HS-27A (cell line): ENCODE measurements at places on chromosomes 1 and 21.

DNA sequence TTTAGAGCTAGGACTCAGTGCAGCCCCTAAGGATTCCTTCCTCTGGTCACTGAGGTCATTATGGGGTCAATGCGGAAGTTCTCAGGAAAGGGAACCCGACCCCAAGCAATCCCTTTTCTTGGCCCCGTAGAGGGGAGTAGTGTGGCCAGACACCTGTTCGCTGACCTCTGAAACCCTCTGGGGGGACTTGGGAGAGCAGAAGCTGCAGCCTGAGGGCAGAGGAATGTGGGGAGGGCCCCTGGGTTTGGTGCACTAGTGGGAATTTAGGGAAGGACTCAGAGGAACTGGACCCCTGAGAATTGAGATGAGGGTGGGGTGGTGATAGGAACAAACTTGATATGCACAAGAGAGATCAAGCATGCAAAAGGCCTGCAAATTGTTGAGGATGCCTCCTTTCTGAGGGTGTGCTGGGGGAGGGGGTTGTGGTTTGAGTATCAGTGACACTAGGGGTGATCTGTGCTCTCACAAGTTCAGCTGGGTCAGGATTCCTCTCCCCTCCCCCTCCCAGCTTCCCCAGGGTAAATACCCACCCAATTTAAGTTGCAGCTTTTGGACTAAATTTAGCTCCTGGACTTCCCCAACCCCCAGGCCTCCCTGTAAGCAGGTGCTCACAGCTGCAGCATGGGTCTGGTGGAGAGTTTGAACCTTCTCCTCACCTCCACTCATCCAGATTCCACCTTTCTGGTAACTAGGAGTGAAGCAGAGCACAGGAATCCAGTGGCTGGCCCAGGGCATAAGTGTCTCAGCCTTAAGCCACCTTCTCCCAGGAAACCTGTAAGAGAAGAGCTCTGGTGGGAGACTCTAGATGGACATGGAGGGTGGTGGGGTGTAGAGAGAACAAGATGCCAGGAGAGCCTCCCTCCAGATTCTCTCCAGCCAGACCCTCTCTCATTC, 13.5 kb downstream of the ADAMTSL4 start:
- DNase-seq, result no peak

DNA sequence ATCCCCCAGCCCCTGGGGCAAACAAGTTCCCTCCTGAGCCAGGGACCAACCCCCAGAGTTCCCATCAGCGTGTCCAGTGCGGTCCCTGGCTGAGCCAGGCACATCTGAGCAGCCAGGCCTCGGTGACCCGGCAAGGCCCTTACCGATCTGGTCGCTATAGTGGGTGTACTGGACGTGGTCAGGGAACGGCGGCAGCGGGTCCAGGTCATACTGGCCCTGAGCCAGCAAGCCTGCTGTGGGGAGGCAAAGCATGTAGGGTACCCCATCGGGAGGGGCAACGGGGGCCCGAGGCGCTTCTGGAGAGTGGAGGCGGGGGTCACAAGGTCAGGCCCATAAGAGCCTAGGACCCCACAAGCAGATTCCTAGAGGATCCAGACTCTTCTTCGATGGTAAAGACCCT, 3.5 kb downstream of the MFAP2 start:
- DNase-seq, result no peak

DNA sequence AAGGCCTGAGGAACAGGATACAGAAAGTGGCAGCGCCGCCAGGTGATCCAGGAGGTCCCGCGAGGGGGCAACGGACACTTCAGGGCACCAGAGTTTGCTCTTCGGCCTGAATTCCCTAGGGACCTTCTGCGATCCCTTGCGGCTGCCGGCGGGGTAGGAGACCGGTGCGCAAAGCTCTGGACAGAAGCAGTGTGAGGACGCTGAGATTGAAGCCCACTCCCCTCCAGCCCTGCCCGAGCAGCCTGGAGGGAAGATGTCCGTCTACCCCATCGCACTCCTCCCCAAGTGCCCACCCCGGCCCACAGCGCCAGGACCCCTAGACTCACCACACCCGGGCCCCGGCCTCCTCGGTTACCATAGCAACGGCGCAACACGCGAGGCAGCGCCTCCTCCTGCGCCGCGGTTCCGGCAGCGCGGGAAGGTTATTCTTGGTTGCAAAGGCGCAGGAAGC, at the start of gene ANKRD45:
Gene ANKRD45, minus strand, starts transcription at position 361 of the 451 bp plus-strand sequence. CDS start 10,433 bp downstream, outside the sequence.
- no peak for DNase-seq

DNA sequence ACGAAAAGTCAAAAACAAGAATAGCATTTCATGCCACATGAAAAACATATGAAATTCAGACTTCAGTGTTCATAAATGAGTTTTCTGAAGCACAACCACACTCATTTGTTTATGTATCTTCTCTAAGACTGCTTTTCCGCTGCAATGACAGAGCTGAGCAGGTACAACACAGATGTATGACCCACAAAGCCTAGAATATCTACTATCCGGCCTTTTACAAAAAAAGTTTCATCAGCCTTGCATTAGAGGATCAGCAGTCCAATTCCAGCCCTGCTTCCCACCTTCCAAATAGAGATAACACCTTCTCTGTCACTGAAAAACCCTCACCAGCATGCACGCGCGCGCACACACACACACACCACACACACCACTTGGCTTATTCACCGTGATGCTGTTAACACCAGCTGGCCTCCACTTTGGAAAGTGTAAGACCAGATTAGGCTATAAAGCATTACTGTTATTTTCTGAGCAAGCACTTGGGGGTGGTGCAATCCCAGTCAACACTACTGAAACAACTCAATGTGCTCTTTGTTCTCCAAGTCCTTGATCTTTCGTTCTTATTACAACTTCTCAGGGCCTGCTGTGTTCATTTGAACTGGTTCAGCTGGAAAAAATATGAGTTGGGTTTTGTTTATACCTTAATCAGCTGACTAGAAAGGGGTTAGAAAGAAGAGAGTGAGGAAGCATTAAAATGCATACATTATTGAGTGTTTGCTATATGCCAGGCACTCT, 90.0 kb downstream of the GLUL start:
- DNase-seq, result no peak

- no peak for DNase-seq
These were observed 240.9 kb upstream of the ADGRL2 start for GRCh38 chr1:81559662-81560350.

GRCh38 chr1:158119976-158120653, 60.6 kb upstream of the CD1D start:
- no peak for DNase-seq

DNA sequence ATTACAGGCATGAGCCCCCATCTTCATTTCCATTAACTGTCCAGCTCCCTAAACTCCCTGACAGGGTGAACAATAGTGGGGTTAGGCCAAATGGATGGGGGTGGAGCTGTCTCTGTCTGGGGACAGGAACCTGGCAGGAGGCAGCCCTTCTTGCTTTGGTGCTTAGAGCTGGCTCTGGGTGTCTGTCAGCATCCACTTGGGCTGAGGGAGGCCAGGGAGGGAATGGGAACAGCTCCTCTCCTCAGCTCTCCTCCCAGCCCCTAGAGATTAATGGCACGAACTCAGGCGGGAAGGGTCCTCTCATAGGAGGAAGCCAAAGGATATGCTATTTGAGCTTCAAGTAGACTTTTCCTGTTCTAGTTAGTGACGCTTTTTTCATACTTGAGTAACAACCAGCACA, 11.1 kb upstream of the ETV3L start:
- DNase-seq, result no peak

DNA sequence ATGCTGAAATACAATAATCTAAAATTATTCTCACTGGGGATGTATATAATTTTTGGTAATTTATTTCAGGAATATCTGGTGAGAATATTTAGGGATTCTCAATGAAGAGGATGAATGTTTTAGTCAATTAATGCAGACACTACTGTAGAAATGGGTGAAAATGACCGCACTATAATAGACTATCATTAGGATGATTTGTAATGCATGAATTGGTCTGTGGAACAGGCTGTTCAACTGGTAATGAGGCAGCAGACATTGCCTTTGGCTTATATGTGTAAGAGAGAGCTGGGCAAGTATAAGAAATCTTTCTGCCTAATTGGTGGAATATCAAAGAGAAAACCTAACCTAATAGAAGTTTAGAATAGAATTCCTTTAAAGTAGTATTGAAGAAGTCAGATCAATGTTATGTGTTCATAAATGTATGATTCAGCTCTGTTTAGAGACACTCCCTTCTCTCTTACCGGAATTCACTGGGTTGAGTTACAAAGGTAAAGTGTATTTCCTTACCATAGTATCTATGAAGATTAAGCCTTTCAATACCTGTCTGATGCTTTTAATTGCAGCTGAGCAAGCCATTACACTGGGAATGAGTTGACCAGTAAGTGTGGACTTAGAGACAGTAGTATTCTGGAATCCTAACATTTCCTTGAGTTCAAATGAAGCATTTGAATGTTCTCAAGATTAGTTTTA, 274.5 kb downstream of the S1PR1 start:
- no peak for DNase-seq

- DNase-seq, result no peak
These were observed 44.3 kb downstream of the SCCPDH start for GRCh38 chr1:246768403-246769020.

GRCh38 chr21:34302521-34302920, 61.3 kb upstream of the KCNE2 start:
- DNase-seq, result no peak

- DNase-seq, result no peak
These were observed 86.9 kb upstream of the KCNE2 start for GRCh38 chr21:34276711-34277425.

- no peak for DNase-seq
These were observed 64.7 kb downstream of the CSMD2 start for GRCh38 chr1:34100332-34100731.

GRCh38 chr1:31249854-31250253, 10.2 kb upstream of the NKAIN1 start:
- no peak for DNase-seq

DNA sequence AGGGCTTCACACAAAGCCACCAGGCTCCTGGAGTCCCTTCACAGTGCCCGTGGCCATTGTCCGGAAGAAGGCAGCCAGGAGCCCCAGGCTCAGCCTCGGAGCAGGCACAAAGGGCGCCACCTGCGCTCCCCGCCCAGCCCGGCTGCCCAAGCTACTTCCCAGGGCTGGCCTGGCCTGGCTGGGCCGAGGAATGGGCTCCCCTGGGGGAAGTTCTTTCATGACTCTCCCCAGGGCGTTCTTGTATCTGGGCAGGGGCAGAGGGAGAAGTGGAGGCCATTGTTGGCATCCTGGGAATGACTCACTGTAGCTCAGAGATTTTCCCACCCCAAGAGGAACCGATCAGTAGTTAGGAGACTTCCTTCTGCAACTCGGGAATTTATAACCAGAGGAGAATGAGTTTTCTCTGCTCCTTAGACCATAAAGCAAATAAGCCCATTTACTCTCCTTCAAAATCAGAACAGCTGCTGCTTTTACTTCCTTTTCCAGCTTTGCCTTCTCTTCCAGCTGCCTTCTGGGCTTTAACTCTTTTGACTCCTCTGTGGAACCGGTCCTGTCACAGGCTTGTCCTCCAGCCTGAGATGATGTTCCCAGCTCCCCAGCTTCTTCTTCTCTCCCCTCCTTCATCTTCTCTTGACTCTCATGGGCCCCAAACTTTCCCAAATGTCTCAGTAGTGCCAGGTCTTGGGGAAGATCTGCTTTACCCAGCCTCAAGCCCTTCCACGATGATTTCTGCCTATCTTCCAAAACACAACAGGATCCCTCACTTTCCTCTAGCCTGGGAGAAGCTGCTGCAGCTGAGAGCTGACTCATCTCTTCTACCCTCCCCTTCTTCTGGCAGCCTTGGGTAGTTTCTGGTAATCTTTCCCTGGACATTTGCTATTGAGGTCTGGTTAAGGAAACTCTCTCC, 118.7 kb upstream of the CD34 start:
- DNase-seq, result no peak

GRCh38 chr21:45256021-45256911, 31.4 kb downstream of the POFUT2 start:
- DNase-seq, result no peak

GRCh38 chr21:41719691-41720090, 47.2 kb downstream of the RIPK4 start:
- DNase-seq, result no peak

GRCh38 chr1:57467830-57468229, 44.0 kb upstream of the DAB1 start:
- no peak for DNase-seq

GRCh38 chr1:187759825-187760333, 931.1 kb downstream of the PLA2G4A start:
- DNase-seq, result no peak

DNA sequence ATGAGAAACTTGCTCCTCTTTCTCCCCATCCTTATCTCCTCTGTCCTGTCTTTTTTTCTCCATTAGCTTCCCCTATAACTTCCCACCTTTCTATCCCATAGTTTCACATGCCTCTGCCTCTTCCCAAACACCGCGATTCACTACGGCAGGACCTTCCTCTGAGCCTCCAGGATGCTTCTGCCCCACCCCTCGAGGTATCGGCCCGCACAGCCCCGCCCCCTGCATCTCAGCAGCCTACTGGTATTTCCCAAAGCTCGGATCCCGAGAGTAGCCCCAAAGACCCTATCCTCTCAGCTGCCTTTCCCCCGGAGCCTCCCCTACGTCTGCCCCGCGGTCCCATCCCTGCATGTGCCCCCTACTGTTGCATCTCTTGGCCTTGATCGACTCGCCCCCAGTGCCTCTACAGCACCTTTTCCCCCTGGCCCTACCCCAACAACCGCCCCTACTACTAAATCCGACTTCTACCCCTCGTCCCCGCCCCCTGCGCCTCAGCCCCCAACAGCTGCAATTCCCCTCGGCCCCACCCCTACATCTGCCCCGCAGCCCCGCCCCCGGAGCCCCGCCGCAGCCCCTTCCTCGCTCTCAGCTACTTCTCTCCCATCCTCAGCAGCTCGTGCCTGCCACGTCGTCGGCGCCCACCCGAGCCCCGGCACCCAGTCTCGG, 512 bp downstream of the PIAS3 start:
- no peak for DNase-seq

GRCh38 chr21:16248705-16249104, 518.9 kb downstream of the USP25 start:
- DNase-seq, result no peak

GRCh38 chr1:184212649-184213314, 161.3 kb downstream of the TSEN15 start:
- DNase-seq, result peak; percentile 45

- DNase-seq, result peak; percentile 38
These were observed 2.8 kb downstream of the ARMH1 start for GRCh38 chr1:44677201-44677766.

DNA sequence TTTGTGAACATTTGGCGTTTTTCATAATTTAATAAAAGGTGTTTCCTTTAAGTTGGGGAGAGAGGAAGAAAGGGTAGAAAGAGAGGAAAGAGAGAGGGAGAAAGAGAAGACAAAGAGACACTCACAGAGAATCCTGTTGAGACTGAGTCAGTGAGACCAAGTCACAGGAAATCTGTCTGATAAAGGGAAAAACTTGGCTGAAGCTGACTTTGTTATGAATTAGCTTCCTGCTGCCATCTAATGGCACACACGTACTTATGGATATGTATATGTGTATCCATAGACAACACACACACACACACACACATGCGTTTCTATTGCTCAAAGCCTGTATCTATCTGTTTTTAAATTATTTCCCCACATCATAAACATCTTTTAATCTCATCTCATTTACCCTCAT, 42.5 kb upstream of the DISC1 start:
- DNase-seq, result no peak
